ENCODE measurements at places on chromosomes 6 and 20.

DNA sequence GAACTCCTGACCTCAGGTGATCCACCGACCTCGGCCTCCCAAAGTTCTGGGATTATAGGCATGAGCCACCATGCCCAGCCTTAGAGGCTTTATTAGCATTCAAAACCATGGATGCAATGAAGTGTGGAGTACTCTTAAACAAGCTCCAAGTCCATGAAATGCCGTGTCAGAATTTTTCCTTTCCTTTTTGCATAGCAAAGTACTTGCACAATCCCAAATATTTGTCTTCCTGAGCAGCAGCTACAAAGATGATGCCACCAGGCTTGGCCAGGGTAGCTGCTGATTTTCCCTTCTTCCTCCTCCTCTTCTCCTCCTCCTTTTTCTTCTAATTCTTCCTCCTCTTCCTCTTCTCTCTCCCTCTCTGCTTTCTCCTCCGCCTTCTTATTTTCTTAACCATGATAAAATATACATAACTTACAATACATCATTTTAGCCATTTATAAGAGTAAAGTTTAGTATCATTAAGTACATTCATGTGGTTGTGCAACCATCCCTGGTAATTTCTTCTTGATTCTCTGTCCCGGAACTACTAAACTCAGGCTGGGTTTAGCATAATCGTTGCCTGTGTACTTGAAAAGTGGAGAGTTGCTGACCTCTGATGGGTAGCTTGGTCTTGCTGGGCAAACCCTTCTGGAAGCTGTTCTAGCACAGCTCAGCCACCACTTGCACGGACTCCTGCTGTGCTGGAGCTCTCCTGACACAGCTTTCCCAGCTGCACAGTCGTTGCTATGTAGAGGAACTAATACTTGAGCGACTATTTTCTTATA, 20.3 kb downstream of the MUCL3 start:
- no peak for DNase-seq

DNA sequence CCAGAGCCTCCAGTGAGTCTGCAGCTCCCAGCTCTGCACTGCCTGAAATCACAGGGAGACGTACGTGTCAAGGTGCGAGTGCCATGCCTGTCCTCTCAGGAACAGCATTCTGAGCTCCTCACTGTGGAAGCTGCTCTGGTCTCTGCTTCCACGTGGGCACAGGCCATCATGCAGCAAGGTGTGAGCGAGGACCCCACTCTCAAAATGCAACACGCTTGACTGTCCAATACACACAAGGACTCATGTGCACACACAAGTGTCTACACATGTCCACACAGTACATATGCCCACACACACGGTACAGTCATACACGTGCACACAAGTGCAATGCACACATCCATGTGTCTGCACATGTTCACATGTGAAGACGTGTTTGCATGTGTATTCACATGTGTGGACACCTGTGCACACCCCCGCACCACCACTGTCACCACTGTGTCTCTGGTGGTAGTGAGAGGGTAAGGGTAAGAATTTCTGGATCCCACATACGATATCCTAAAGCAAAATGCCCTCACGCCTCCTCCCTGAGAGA, 260.5 kb downstream of the DLL1 start:
- no peak for DNase-seq

- no peak for DNase-seq
Observed at GRCh38 chr6:144601221-144601620, 316.1 kb downstream of the UTRN start.

DNA sequence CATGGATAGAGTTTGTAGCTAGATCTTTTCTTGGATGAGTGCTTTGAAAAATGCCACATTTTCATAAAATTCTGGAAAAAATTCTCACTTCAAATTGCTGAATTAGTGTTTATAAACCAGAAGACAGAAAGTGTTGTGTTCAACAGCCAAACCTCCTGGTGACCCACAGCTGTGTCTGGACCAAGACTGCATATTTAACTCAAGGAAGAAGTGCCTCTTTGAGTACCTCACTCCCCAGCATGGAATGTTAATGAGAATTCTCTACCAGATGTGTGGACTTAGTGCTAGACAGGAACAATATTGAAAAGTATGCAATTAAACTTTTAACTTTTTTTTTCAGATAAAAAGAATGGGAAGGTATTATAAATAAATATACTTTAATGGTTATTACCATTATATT, 609.3 kb downstream of the COL12A1 start:
- no peak for DNase-seq

- no peak for DNase-seq
Observed at GRCh38 chr6:163438940-163439335, 24.4 kb downstream of the QKI start.

DNA sequence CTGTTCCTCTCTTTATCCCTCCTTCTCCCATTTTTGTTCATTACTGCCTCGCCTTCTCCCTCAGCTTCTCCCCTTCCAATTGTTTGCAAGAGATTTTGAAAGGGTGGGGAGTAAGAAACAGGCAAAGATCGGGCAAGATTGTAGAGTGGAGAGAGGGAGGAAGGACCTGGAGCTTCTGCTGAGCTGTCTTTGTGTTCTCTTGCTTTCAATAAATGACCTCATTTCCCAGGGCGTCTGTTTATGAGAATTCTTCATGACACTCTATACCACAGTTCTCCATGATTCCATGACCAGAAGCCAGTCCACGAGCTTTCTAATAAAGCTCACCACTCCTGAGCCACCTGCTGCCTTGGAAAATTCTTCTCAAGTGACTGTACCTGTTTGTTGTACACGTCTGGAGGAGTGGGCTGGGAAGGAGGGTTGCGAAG, 50.0 kb upstream of the PLEKHG1 start:
- no peak for DNase-seq

- DNase-seq = no peak
Observed at GRCh38 chr6:39416026-39416425, 93.5 kb upstream of the KCNK16 start.

DNA sequence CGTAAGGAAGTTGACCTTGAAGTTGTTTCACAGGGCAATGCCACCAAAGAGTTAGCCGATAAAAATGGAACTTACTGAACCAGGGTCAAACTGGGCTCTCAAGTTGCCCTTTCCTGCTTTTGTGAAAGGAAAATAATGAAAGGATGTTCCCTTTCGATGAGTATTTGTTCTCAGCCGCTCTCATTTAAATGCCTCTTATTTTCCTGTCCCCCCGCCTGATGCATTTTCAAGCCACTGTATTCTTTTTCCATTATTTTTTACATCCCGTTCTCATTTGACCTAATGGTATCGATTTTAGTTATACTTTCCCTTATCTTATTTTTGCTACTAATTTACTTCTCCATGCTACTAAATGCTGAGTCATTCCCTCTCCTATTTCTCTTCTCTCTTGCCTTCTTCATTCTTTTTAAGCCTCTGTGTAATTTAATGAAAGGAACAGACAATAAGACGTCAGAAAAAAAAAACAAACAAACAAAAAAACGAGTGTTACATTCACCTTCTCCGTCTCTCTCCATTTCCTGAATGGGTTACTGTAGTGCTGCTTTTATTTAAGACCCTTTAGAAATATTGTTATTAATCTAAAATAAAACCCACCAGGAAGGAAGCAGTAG, 655 bp upstream of the NDUFAF4 start:
- no peak for DNase-seq

DNA sequence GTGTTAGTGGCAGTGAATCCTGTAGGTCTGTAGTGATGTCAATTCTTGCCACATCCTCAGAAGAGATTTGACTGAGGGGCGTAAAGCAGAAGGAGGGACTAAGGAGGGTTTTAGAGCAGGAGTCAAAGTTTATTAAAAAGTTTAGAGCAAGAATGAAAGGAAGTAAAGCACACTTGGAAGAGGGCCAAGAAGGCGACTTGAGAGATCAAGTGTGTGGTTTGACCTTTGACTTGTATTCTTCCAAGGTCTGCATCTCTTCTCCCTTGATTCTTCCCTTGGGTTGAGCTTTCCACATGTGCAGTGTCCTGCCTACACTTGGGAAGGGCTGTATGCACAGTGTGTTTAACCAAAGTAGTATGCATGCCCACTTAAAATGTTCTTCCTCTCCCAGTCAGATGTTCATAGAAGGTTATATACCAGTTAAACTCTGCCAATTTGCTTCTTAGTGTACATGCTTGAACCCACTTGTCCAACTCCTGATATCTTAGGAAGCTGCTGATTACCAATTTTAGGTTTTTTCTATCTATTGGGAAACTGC, 627.6 kb downstream of the MMUT start:
- DNase-seq = no peak

DNA sequence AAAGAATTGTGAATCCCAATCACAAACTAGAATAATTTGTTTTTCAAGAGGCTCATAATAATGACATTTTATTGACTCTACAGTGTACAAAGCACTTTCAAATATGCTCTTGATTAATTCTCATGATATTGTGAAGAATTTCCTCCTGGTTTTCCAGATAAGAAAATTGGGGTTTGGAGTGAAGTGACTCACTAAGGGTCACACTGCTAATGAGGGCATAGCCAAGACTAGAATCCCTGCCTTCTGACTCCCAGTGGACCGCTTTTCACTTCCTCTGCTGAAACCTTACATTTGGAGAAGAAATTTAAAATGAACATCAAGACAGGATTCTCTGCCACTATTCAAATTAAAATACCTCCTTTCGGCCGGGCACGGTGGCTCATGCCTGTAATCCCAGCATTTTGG, 38.3 kb upstream of the LTV1 start:
- no peak for DNase-seq

DNA sequence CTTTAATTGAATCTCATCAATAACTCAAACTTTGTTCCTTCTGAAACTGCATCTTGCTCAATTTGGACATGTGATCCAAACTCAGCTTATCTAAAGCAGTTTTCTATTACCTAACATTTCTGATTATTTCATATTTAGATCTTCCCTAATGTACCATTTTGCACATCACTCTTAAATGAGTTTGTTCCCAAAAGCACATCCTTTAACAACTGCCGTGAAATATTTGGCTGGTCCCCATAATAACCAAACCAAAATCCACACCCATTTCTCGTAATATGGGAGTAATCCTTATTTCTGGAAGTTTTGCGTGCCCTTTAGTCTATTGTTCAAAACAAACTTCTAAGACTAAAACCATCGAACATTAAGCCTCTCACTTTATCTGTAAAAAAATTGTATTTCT, 94.9 kb downstream of the TASP1 start:
- DNase-seq = no peak

- no peak for DNase-seq
Observed at GRCh38 chr6:15631432-15631831, 31.4 kb downstream of the DTNBP1 start.

DNA sequence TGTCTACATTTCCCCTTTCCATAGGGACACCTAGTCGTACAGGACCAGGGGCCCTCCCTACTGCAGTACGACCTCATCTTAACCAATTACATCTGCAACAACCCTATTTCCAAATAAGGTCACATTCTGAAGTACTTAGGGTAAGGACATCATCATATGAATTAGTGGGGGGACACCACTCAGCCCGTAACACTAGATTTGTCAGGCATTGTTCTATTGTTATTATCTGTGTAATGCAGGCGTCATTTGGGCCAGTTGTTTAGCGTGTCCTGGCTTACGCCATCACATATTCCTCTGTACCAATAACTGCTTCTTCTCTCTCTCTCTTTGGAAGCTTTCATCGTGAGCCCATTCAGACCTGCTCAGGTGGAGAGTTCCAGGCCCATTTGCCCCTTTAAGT, 89.3 kb downstream of the CAP2 start:
- DNase-seq = no peak

DNA sequence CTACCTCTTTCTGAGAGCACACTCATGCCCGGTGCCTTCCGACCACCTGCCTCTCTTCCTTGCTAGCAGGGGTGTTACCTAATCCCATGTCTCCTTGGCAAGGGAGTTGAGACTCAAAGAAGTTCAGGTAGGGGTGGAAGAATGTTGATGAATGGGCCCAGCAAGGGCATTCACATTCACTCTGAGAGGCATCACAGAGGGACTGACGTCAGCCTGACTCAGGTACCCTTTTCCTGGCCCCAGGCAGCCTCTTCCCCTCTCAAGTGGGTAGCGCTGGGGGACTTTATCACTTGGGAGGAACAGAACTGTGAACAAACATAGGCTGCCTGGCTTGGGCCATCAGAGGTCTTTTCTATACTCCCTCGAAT, 35.3 kb downstream of the HM13 start:
- DNase-seq = no peak

DNA sequence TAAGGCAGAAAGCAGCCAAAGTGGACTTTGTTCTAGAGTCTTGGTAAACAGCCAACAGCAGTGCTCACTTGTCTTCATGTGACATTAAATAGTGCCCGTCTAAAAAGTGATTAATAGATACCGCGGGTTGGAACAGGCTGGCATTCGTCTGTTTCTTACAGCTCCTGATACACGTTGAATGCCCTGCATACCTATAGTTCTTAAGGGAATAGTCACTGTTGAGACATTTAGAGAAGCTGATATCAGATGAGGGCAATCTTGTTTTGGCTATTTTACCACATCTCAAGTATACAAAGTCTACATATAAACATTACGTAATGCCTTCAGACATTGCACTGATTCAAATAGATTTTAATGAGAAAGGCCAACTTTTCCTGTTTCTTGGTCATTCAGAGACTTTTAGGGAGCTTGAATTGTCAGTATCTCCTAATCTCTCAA, 374.9 kb upstream of the FLRT3 start:
- peak; percentile 14 for DNase-seq
